ENCODE measurements at places on chromosomes 3 and 15.
A peak's percentile ranks its signal among the peaks of the same experiment; 100 is the strongest.

GRCh38 chr3:117611211-117611610, 901.6 kb downstream of the TUSC7 start:
- DNase-seq = no peak

DNA sequence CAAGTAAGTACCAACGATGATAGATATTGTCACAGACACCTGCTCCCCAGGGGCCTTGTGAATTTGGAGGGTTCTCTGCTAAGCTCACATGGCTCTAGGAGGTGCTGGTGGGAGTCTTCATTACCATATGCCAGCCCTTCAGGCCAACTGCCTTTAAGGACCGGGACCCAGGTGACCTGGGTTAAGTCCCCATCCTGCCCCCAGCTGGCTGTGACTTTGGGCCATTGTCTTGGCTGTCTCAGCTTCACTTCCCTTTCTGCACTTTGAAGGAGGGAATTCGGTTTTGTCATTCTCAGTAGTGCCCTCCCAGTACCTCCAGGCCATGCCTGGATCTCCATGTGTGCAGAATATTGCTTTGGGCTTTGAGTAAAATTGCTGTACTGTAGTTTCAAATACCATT, 72.8 kb upstream of the ACAD9 start:
- DNase-seq = no peak

DNA sequence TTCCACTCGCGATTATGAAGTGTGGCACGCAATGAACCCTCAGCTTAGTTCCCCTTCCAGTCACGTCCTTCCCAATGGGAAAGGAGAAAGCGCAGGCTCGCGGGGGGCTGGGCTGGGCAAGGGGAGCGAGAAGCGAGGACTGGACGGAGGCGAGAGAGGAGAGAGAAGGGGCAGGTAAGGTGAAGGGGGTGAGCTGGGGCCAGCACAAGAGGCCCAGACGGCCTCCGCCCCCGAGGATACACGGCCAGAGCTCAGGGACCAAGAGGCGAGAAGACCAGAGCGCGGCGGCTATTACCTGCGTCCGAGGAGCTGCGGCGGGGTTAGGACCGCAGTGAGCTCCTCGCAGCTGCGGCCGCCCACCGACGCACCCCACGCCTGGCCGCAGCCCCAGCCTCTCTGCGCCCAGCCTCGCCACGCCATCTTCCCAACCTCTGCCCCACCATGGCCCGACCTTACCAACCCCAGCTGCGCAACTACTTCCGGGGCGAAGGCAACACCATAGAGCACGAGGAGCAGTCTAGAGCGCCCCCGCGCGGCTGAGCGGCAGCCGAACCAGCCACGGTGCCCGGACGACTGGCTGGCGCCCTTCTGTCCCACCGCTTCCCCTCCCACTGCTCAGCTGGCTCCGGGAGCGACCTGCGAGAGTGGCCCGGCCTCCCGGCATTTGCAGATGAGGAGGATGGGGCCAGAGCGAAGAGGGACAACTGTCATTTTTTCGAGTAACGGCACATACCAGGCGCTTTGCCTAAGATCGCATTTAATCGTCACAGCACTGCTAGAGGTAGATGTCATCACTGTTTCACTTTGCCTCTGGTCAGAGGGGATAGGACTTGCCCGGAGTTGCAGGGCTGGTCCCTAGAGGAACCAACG, at the start of gene PARL:
PARL (minus strand) TSS at position 454 of the 870 bp plus-strand sequence; CDS start at position 420, 34 bp downstream.
- peak; percentile 56 for DNase-seq

- peak; percentile 41 for DNase-seq
Observed at GRCh38 chr15:35720019-35720418, 174.1 kb upstream of the DPH6 start.

DNA sequence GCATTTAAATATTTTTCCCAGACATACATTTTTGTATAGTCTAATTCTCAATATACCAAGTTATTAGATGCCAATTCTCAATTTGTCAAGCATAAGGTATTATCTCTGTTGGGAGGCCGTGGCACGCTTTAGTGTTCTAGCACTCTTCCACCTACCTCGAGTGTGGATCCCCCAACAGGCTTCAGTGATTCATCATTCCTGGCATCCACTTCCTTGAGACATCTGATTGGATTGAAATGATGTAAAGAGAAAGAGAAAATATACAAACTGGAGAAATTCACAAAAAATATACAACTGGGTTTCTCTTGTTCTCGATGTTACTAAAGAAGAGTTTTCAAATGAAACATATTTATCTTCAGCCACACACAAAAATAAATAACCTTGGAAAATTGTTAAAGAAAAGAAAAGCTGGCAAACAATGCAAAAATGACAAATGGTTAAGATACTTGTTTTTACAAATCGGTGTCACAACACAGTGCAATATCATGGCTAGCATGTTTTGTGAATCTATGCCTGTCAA, 218.0 kb upstream of the CDIN1 start:
- DNase-seq = no peak

DNA sequence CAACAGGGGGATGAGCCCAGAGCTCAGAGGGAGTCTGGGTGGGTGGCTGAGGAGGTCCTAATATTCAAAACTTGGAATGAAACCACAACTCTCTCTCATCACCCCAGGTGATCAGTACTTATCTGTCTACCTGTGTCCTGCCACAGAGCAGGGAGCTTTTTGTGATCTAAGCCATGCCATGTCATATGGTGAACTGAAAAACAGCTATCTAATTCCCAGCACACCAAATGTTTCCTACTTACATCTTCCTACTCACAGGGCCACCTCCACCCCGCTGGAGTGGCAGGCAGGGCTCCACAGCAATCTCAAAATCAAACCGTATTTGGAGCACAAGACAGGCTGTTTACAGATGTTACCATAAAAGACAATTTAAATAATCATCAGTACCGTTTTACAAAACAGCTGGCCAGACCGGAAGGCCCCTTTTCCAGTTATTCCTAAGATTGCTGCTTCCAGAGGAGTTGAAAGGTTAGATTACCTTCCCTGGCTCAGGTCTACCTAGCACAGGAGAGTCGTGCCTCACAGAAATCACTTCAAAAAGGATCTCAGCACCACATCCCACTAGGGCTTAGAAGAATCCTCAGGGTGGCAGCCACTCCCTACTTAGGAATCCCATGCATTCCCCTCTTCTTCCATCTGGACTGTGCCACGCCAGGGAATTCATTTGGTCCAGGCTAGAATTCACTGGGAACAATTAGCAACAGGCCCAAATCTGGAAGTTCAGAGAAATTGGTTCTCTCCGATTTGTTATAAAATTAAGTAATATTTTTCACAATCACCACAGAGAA, 226.6 kb upstream of the IL12A start:
- no peak for DNase-seq

DNA sequence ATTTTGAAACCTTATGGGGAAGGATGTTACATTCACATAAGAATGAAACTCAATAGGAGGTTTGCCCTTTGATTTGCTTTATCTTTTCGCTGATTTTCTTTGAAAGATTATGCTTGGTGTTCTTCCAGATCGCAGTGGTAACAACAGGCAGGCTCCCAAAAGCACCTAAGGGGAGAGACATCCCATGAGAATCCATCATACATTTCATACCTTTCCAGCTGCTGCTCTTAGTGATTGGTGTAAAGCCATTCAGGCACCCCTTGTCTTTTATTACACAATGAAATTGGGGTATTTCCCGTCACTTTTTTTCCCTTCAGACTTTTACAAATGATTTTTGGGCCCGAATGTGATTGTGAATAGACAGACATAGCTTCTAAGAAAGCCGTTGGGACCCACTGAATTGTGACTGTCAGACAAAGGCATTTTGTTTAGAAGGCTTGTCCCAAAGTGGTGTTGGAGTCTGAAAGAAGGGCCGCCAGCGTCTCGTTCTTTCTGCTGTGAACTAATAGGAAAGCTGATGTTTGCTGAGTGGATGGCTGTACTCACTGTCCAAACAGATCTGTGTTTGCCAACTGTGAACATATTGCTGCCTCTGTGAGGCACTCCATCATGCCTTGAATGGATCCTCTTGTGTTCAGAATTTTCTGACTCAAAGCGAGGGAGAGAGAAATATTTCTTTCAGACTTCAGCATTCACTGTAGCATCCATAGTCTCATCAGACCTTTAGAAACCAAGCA, 164.3 kb downstream of the FNDC3B start:
- DNase-seq = no peak

DNA sequence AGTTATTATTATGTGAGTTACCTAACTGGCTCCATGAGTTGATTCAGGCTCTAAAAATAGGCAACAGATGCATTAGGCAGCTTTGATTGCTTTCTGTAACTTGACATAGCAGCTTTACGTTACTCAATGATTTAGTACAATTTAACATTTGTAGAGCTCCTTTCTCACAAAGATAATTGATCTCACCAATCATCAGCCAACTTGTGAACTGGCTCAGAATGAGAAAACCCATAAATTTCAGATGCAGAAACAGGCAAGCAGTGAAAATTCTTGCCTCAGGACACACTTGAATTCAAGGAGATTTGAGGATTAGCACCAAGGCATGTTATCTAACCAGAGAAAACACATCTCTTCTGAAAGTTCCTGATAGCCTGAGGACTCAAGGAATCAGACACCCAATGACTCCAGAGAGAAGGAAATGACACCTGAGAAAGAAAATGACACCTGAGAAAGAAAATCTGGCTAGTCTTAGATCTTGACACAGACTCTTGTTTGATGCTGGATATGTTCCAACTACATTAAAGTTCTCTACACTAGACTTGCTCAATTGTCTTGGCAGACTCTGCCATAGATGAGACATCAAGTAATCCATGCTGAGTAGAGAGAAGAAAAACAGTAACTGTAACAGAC, 315.1 kb upstream of the CBLB start:
- DNase-seq = no peak

DNA sequence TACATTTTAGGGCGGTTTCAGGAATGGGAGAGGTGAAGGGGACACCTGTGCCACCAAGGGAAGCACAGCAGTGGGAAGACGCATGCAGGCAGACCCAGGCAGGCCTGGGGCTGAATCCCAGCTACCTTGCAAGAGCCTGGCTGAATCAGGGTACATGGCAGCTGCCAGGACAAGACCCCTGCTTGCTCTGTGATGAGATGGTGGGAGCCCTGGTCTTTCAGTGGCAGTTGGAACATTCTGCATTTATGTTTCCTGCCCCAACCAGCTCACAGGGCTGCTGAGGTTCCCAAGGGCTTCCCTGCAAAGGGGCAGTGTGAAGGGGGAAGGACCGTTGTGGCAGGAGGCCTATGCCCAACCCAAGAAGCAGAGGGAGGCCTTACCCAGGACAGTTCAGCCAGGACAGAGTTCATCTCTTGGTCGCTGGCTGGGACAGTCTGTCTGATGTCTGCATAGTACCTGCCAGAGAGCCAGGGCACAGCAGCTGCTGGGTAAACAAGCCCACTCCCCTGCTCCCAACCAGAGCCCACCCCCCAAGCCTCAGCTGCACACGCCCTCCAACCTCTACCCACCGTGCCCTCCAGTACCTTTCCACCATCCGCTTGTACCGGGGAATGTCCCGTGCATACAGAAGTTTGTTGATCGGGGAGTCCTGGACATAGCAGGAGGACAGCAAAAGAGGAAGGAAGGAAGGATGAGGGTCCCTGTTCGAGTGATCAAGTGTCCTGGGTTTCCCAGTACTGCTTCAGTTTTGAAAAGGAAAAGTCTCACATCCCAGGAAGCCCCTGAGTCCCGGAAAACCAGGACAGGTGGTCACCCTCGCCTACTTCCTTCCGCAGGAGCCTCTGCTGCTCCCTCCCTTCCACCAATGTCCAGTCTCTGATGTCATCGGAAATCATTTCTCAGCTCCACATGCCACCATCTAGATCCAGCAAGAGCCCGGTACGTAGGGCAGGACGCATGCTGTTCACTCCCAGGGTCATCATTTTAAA, 23.1 kb downstream of the PLXNB1 start:
- no peak for DNase-seq

DNA sequence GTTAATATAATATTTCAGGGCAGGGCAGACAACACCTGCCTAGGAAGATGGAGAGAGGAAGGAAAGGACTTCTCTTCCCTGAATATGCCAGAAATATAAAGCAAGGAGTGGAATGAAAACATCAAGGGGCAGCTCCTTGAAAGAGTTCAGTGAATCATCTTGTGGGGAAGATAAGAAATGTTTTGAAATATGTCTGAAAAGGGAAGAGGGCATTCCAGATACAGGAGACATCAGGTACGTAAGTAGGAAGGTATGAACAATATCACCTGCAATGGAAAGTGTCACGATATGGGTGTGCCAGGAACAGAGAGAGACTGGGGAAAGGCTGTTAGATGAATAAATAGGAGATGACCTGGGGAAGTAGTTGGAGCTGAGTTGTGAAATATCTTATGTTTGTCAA, 75.8 kb upstream of the WDR72 start:
- no peak for DNase-seq

GRCh38 chr15:67918205-67918861, 78.5 kb upstream of the RNU6-1 start:
- DNase-seq = no peak

- no peak for DNase-seq
Observed at GRCh38 chr3:49671291-49672288, 2.6 kb upstream of the APEH start.

GRCh38 chr3:30670292-30670691, 63.9 kb downstream of the TGFBR2 start:
- DNase-seq = no peak

DNA sequence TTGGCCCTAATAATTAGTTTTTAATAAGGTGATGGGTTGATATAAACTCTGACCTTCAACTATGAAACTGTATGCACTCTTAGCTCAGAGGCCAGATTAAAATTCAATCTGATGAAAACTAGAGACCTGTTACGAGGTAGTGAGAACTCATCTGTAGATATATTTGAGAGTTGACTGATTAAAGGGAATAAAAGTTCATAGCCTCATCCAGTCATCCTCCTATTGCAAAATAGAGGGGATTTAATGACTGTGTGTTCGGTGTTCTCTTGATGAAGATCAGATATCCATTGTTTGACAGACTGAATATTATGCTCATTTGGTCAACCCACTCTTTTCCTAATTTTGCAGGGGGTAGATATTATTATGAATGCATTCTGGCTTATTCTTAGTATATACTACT, 23.3 kb upstream of the PLCL2 start:
- DNase-seq = no peak

DNA sequence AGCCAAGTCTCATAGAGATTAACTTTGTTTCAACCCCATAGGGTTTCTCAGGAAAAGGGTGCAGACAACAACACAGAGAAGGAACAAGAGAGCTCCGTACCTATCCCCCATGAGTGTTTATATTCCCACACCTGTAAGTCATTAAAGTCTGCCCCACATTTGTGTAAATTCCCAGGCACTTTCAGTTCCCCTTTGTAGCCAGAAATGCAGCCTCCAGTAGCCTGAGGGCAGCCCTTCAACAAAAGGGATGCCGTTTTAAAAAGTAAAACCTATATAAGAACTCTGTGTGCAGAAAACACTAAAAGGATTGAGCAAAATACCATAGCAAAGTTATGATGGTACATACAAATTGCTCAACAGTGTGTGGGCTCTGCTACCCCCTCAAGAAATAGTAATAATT, 59.7 kb upstream of the TMEM108 start:
- no peak for DNase-seq

- DNase-seq = no peak
Observed at GRCh38 chr15:58758141-58758540, 8.6 kb upstream of the ADAM10 start.

- peak; percentile 2 for DNase-seq
Observed at GRCh38 chr3:189071446-189071845, 100.3 kb upstream of the TPRG1 start.

- DNase-seq = no peak
Observed at GRCh38 chr3:138230525-138230924, 43.4 kb downstream of the ARMC8 start.

- DNase-seq = no peak
Observed at GRCh38 chr15:37873336-37873735, 61.1 kb upstream of the TMCO5A start.
